Hepatocyte (in vitro differentiated cells): ENCODE measurements at places on chromosomes 7 and 10. TPM values are rescaled to one million over a fixed set of nuclear protein-coding genes. Genes with fewer than 3 reads are reported as not detected.

WNT8B gene
- not detected in 2 replicates for polyA plus RNA-seq

INTS15 gene
- polyA plus RNA-seq, result 25.9 and 26.1 TPM in 2 replicates

AKR1C2 gene
- polyA plus RNA-seq, result 35.0 and 51.7 TPM in 2 replicates

IDI2 gene
- polyA plus RNA-seq, result 0.29 TPM in 1 of 2 replicates, not detected in the other

LLCFC1 gene
- polyA plus RNA-seq, result not detected in 2 replicates

ACHE gene
- polyA plus RNA-seq, result 16.3 and 18.3 TPM in 2 replicates

PRKCQ gene
- polyA plus RNA-seq, result 0.21 and 0.97 TPM in 2 replicates

MPP7 gene
- 6.6 and 6.8 TPM in 2 replicates for polyA plus RNA-seq

PIK3CG gene
- polyA plus RNA-seq, result 0.25 and 0.56 TPM in 2 replicates

SPDYE16 gene
- 1.1 and 1.5 TPM in 2 replicates for polyA plus RNA-seq

CAV2 gene
- 53.0 and 61.5 TPM in 2 replicates for polyA plus RNA-seq

UNC5B gene
- polyA plus RNA-seq, result 10.9 and 12.7 TPM in 2 replicates
